ENCODE measurements at places on chromosomes 13 and 19. TPM values are rescaled to one million over a fixed set of nuclear protein-coding genes. Genes with fewer than 3 reads are reported as not detected.

- DNase-seq, result no peak
These were observed 2.2 kb downstream of the PDE4C start for GRCh38 chr19:18223860-18224524.

ZNF468 gene
- polyA plus RNA-seq, result 21.2 TPM

- DNase-seq, result no peak
These were observed 51.0 kb upstream of the PDX1 start for GRCh38 chr13:27868641-27869435.

LAIR1 gene
- 6.6 TPM for polyA plus RNA-seq

DNA sequence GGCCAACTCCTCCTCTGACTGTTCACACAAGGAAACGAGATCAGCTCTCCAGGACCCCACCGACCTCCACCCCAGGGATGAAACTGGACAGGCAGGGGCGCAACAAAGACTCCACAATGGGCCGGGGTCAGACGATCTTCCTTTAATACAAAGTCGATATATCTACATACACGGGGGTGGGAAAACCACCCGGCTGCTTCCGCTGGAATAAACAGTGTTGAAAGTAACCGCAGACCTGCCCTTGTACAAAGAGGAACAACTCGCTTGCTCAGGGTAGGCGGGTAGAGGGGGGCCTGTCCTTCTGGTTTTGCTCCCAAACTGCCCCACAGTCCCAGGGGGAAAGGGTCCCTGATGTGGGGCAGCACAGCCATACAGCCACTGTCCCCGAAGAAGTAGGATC lies 135.2 kb downstream of the PTPRS start:
- no peak for DNase-seq

- DNase-seq, result peak; percentile 95
These were observed at the start of gene TRPM4 for GRCh38 chr19:49157445-49158224. Gene TRPM4, plus strand, starts transcription at chr19:49157792. Its CDS starts 75 bp downstream, at chr19:49157867.

DNA sequence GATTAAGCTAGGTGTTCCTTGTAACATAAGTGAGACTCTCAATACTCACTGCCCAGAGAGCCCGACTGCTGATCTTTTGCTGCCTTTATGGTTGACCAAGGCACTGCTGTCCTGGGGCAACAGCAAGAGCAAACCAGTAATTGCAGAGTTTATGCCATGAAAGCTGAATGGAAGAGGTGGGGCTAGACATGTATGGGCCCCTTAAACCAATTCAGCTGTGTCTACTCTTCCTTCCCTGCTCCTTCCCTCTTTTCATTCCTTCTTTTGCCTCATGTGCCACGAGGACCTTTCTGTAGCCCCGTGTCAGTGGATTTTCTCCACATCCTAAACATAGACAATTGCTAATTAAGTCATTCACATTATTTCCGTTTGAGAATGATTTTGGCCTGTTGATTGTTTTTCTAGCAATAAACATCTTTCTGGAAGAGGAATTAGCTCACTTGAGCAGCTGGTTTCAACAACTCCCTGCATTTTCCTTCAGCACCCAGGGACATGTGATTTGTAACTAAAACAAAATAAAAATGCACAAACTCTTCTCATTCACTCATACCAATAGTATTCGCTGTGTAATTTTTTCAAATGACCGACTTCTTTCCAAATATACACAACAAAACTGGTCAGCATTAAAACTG lies 40.5 kb downstream of the RAP2A start:
- no peak for DNase-seq

- no peak for DNase-seq
These were observed 300.1 kb downstream of the TEX29 start for GRCh38 chr13:111620586-111620985.

CGB2 gene
- not detected for polyA plus RNA-seq

GRCh38 chr13:77543711-77544110 lies 8.2 kb downstream of the SCEL start:
- no peak for DNase-seq

DNA sequence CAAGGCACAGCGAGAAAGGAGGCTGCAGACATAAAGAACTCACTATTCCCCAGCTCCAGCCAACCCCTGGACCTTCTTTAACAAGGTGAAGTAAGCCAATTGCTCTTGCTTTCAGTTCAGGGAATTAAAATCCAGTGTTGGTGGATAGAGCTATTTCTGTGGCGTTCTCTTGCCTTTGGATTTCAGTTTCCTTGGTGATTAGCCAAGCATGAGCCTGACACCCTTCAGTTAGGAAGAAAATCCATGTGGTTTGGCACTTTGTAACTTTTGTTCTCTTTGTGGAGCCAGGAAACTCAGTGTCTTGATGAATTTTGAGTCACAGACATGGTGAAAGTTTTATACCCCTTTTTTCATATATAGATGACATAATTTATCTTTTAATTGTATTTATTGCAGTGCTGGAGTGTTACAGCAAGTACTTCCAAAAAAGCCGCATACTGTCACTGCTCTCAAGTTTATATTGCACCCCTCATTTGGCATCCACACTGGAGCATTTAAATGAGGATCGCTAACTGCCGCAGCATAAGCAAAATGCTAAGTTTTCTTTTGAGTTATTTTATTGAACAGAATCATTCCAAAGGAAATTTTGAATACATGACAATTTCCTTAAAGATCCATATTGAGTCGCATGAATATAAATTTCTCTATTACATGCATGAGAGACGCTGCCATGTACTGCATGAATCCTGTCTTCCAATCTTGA lies 406.8 kb downstream of the MYO16 start:
- peak; percentile 0 for DNase-seq

DNA sequence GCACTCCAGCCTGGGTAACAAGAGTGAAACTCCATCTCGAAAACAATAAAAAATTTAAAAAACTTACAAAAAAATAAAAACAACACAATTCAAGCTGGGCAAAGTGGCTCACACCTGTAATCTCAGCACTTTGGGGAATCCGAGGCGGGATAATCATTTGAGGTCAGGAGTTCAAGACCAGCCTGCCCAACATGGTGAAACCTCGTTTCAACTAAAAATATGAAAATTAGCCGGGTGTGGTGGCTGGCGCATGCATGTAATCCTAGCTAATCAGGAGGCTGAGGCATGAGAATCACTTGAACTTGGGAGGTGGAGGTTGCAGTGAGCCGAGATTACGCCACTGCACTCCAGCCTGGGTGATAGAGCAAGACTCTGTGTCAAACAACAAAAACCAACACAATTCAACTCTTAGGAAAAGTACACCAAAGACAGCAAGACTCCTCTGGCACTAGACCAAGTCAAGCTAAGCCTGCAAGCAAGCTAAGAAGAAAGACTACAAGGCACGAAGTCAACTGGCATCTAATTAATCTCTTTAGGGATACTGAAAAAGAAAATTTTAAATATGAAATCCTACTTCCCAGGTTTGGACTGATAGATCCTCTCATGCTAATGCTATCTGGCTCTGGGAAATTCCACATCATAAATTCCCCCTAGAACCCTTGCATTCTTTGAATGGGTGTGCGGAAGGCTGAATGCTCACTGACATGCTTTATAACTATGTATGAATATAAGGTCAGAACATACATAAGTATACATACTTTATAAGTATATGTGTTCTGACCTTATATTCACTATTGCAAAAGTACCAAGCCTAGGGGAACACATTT lies 7.9 kb downstream of the PBX4 start:
- DNase-seq, result no peak

- no peak for DNase-seq
These were observed 110.0 kb downstream of the FOXO1 start for GRCh38 chr13:40556453-40556852.
